A172 (cell line): ENCODE measurements at places on chromosomes 11 and 22. TPM values are rescaled to one million over a fixed set of nuclear protein-coding genes. Genes with fewer than 3 reads are reported as not detected.
A peak's percentile ranks its signal among the peaks of the same experiment; 100 is the strongest.

IL10RA gene
- total RNA-seq = 0.12 TPM in 1 of 2 replicates, not detected in the other

- no peak for DNase-seq
These were observed 342.1 kb upstream of the NARS2 start for GRCh38 chr11:78916759-78917158.

POU2AF2 gene
- total RNA-seq = not detected in 2 replicates

OR4S2 gene
- total RNA-seq = not detected in 2 replicates

GRCh38 chr11:68498321-68498720 lies 37.8 kb downstream of the PPP6R3 start:
- no peak for DNase-seq

- DNase-seq = no peak
These were observed 36.3 kb upstream of the POLA2 start for GRCh38 chr11:65225279-65226102.

DNA sequence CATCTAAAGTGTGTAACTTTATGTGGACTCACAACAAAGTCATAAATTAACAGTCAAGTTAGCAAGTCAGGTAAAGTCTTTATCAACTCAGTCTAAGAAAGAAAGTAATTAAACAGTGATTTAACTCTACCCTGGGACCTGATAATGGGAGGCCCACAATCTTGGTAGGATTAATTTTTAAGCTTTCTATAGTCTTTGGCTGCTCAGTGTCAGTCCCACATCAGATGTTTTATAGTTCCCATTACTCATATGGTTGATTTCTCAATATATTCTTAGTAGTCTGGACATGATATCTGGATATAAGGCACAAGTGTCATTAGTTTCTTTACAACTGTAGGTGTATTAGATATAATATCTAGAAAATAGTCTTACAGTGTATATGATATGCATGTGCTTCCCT lies 38.5 kb upstream of the SCN3B start:
- DNase-seq = no peak

OR51I1 gene
- 0.55 TPM in 1 of 2 replicates, not detected in the other for total RNA-seq

GRCh38 chr11:21944577-21944976 lies 248.3 kb upstream of the ANO5 start:
- DNase-seq = no peak

PDGFD gene
- 14.4 and 15.8 TPM in 2 replicates for total RNA-seq

DNA sequence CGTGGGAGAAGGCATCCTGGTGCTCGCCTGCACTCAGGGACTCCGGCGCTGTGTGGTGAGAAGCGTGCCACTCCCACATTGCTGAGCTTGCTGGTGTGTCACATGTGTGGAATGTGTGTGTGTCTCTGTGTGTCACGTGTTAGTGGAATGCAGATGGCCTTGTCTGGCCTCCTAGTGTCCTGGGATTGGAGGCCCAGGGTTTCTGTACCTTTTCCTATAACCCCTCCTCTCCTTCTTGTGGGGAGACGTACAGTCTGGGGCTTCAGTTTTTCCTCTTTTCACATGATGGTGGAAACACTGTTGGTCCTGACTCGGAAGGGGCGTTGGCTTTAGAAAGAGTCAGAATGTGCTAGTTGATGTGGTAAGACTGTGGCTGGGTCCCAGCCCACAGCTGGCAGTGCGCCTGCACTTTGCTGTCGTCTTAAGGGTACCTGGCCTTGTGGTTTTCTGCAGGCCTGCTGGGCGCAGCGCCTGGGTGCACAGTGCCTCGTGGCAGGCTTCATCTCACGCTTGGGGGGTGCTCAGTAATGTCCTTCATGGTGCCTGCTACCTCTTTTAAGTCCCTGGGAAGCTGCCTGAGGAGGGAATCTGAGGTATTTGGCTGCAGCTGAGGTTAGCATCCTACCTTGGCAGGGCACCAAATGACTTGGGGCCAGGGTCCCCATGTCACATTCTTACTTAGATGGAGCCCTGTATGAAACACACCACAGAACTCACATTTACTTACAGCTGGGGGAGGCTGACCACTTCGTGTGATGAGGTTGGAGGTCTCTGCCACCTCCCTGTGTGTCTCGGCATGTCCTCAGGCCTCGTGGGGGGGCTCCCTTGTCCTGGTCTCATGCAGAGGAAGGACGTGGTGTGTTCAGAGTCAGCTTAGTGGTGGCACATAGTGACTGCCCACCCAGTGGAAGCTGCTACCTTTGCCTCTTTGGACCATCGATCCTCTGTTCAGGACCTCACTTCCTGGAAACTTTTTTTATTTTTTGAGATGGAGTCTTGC lies 61.9 kb downstream of the MED15 start:
- DNase-seq = peak; percentile 89

XBP1 gene
- 47.4 and 52.1 TPM in 2 replicates for total RNA-seq

DNA sequence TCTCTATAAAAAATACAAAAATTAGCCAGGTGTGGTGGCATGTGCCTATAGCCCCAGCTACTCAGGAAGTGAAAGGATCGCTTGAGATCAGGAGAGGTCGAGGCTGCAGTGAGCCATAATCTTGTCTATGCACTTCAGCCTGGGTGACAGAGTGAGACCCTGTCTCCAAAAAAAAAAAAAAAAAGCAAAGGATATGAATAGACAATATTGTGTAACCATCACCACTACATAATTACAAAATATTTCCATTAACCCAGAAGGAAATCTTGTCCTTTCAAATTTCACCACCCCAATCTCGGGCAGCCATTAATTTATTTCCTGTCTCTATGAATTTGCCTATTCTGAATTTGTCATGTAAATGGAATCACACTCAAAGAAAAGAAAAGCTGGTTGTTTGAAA lies 21.2 kb downstream of the RSF1 start:
- DNase-seq = no peak

NAALADL1 gene
- total RNA-seq = not detected in 2 replicates

- DNase-seq = no peak
These were observed 4.6 kb upstream of the MRGPRG start for GRCh38 chr11:3222941-3223915.

BRSK2 gene
- total RNA-seq = 8.6 and 13.0 TPM in 2 replicates

- DNase-seq = no peak
These were observed 107.3 kb upstream of the BDNF start for GRCh38 chr11:27807596-27807995.

DNA sequence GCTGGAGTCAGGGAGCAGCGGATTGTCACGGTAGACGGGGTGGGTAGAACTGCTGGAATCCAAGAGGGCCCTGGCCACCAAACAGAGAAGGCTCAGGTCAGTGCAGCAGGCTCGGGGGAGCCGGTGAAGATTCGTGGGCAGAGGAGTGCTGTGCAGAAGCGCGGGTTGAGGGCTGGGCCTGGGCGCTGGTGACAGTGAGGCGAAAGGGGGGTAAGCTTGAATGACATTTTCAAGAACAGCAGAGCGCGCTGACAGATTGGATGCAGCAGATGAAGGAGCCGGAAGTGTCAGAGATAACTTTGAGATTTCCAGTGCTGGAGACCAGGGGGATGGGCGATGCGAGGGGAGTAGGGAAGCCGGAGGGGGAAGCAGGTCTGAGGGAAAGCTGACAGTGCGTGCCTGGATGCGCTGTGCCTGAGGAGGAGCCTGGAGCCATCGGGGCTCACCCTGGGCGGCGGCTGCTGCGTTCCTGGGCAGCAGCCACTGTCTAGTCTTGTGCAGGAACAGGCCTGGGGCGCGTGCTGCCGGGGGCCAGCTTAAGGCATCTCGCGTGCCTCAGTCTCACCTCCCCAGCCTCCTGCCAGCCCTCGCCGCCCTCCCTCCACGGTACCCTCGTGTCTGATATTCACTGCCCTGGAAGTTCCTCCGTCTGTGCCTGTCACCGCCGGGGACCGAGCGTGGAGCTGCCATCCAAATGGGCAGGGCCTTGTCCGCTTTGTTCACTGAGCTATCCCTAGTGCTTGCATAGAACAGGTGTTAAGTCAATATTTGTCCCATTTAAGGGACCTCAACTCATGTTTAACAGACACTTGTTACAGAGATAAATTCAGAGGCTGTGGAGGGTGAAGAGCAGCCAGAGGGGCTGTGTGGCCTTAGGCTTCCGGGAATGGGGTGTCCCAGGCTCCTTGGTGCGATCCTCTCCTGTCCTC lies 5.2 kb downstream of the GRIK4 start:
- no peak for DNase-seq

DNA sequence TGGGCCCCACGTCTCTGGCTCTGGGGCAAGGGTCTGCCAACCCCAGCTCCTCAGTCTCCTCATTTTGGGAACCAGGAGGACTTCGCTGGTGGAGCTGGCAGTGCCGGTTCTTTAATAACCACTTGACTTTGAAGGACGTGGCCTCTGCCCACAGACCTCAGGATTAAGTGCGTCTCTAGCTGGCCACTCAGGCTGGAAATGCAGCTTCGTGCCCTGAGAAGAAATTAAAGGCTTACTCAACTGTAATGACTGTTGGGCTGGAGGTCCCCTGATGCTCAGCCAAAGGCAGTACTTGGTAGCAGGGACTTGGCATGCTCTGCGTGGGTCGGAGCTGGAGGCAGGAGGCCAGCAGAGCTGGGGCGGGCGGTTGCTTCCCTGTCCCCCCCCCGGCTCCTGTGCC lies 16.7 kb upstream of the PARVG start:
- DNase-seq = no peak

DNA sequence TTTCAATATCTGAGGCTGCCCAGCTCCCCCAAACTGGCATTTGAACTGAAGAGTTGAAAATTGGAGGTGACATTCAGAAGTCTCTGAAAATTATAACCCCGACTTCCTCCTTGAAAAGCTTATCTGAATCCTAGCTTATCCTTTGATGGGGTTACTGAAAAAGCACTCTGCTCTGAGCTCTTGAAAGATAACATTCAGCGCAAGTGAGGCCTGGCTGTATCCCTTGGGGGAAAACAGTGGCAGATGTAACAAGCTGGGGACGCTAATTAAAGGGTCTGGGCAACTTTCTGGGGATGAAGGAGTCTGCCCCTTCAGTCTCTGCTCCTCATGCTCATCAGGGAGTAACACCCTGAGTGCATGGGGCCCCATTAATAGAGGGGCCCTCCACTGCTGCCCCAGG lies 402.0 kb upstream of the CADM1 start:
- DNase-seq = no peak

MUC5AC gene
- not detected in 2 replicates for total RNA-seq

ST14 gene
- total RNA-seq = 0.10 TPM in 1 of 2 replicates, not detected in the other

OR2AG2 gene
- total RNA-seq = not detected in 2 replicates

GRCh38 chr11:94876645-94877442 lies 96.5 kb downstream of the CWC15 start:
- DNase-seq = peak; percentile 84

- peak; percentile 14 for DNase-seq
These were observed 122.0 kb upstream of the ZC3H12C start for GRCh38 chr11:109971184-109971523.

DNA sequence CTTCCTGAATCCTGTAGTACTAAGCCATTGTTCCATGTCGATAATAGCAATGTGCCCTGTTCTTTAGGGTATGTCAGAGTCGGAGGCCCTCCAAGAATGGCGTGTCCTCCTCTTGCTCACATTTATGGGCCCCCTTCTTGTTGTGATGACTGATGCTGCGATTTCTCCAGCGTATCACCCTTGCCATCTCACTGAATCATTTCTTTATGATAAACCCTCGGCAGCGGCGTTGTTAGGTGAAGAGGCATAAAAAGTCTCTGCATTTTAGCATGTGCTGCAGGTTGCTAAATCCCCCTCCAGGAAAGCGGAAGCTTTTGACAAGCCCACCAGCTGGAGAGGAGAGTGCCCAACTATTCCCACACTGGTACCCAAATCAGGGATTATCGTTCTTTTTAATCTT lies 1045.3 kb downstream of the BRD1 start:
- no peak for DNase-seq

DNA sequence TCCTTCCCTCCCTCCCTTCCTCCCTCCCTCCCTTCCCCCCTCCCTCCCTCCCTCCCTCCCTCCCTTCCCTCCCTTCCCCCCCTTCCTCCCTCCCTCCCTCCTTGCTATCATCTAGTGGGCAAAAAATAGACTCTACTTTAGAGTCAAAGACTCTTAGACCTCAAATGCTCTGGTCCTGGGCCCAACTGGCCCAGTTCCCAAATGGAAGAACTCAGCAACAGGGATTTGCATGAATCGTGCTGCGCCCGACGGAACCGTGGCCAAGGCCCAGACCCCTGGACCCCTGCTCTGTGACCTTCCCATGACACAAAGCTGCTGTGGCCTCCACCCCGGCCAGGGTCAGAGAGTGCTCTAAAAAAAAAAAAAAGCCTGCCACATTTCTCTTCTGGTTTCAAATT lies 97.4 kb downstream of the WNT7B start:
- no peak for DNase-seq

SLC17A6 gene
- not detected in 2 replicates for total RNA-seq

DNA sequence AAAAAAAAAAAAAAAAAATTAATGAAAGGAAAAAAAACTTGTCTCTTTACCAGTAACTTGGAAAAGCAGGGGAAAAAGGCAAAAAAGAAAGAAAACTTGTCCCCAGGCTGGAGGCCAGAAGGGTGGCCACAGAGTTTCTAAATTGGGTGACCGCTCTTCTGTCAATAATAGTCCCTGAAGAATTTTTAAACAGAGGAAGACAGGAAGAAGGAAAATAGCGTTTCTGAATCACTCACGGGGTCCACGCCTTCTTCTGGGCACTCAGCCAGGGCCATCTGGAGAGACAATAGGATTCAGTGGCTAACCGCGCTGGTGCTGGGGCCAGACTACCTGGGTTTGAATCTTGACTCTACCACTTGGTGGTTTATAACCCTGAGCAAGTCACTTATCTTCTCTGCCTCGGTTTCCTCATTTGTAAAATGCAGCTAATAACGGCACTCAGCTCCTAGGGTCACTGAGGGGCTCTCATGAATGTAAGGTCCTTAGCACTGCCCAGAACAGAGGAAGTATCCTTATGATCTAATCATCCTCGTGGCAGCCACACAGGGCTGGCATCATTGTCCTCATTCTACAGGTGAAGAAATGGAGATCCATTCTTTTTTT lies 7.0 kb downstream of the C11orf86 start:
- DNase-seq = peak; percentile 96

DNA sequence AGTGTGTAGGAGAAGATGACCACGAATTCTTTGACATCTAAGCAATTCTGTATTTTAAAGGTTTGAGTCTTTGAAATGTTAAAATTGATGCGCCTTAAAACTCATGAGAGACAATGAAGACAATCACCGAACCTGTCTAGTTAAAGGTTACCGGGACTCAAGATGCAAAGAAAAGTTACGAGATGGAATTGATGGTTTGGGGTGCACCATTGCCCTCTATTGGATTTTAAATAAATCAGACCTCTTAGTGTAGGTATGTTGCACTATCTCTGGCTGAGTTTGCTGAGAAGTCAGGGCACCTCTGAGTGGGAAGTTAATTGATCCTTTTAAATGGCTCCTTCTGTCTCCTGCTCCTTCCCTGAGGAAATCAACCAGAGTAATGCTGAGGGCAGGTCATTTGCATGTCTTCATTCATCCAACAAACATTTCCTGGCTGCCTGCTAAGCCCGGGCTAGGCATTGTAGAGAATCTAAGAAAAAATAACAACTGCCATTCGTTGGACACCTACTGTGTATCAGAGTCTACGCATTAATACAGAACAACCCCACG lies 19.4 kb upstream of the TMA7B start:
- DNase-seq = no peak

PRG3 gene
- total RNA-seq = not detected in 2 replicates
